Femur (tissue), 1 donor: ENCODE measurements at places on chromosomes 3 and 15.

DNA sequence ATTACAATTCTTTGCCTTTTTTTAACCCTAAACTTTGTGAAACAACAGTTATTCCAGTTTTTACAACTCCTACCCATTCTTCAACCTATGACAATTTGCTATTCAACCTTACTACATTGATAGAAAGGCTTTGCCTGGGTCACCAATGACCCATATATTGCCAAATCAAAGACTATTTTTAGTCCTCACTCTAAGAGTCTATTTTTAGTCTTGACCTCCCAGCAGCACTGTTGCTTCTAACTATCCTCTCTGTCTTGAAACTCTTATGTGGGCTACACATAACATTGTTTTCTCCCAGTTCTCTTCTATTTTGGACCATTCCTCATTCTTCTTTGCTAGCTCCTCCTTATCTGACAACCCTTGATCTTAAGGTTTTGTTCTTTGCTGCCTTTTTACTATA lies 71.4 kb downstream of the C3orf80 start:
- no peak for DNase-seq

DNA sequence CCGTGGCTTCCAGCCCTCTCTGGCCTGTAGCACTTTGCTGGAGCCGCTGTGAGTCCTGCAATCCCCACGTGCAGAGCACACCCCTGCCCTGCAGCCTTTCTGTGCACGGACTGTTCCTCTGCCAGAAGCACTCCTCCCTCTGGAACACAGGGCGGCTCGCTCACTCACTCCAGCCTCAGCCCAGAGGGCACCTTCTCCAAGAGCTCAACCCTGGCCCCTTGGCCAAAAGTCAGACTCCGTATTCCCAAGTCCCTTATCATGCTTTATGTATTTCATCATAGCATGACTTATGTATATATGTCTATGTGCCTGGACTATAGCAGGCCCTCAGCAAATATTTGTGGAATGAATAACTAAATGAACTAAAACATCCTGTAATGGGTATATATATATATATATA lies 63.2 kb downstream of the ASB7 start:
- no peak for DNase-seq

DNA sequence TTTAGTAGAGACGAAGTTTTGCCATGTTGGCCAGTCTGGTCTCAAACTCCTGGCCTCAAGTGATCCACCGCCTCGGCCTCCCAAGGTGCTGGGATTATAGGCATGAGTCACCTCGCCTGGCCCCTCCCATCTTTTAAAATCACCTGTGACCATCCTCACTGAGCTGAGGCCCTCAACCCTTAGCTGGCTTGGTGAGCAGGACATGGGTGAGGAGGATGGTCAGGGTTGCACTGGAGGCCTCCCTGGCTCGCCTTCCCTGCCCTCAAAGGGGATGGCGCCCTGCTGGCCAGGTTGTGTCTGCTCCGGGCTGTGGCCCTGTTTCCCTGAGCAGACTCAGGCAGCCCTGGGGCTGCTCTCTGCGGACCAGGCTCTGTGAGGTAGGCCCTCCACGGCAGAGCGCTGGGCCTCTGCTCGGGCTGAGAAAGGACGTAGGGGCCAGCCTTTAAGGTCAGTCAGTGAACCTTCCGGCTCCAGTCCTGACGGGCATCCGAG lies 33.7 kb downstream of the SYNM start:
- no peak for DNase-seq

DNA sequence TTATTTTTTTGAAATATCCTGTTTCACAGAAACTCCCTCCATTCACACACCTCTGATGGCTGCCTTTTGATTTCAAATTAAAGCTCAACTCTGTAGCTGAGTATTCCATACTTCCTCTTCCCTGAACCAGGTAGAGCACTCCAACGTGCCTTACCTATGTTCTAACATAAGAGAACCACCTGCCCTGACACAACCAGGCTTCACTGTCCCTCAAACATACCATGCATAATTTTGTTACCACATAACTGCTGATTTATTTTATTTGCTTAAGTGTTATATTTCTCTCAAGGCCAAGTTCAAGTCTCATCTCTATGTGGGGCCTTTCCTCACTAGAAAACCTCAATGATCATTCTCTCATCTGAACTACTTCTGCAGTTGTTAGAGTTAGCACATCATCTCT lies 209.7 kb downstream of the P3H2 start:
- DNase-seq: no peak

- DNase-seq: no peak
Measured at GRCh38 chr3:81199587-81199986, 561.9 kb downstream of the GBE1 start.
